ENCODE measurements at places on chromosomes 12 and 14.

GRCh38 chr14:105430565-105430964 is 10.9 kb downstream of the MTA1 start:
- no peak for DNase-seq

DNA sequence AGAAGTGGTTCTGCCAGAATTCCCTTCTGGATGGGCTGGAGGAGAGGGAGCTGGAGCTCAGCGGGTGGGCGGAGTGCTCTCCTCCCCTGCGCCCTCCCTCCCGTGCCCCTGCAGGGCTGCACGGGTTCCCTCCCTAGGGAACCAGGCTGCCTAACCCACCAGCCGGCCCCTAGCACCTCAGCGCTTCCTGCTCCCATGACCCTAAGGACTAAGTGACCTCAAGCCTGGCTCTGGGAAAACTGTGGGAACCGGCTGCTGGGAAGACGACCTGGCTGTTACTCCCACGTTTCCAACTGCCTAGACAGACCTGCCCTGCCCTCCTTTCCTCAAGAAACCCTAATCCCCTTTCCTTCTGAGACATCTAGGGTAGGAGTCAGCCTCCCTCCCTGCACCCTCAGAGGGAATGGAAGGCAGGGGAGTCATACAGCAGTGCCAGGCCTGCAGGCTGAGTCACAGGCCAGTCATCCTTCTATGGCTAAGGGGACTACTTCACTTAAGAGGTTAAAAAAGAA is 31.5 kb downstream of the SLC6A12 start:
- DNase-seq = no peak

GRCh38 chr14:27077710-27078109 is 479.9 kb upstream of the NOVA1 start:
- DNase-seq = no peak

GRCh38 chr14:59698793-59699192 is 122.2 kb upstream of the CCDC175 start:
- DNase-seq = peak; percentile 14

DNA sequence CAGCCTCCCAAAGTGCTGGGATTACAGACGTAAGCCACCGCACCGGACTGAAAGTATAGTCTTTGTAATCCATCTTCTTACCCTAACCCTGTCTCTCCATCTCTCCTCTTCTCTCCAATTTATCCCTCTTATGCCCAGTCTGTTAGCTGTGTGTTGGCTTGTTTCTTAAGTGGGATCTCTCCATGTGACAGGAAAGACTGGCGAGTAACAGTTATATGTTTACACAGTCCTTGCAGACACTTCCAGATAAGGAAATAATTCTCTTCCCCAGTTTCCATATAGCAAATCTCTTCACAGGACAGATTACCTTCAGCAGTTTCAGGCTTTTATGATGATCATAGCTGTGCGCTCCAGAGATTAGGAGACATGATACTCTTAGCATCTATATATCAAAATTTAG is 16.0 kb upstream of the DIP2B start:
- no peak for DNase-seq

DNA sequence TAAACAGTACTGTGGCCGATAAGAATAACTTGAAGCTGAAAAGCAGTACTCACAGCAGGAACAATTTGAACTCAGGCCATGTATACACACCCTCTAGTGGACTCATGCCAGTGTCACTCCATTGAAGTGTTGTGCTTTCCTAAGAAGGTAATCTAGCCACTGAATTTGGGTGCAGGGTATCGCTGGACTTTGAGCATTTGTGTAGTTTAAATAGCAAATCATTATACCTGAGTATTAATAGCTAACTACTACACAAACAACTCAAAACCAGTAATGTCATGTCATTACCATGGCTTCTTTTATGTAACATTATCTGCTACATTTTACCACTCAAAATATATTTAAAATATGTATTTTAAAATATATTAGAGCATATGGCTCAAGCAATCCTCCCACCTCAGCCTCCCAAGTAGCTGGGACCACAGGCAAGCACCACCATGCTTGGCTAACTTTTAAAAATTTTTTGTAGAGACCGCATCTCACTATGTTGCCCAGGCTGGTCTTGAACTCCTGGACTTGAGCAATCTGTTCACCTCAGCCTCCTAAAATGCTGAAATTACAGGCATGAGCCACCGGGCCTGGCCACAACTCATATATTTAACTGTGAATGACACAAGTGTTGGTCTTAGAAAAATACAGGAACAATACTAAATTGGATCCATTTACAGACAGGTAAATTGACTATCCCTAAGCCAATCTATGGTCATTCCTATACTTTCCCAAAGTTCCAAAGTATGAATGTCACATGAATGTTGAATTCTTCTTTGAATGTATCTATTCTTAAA is 25.6 kb upstream of the ARID4A start:
- no peak for DNase-seq

- peak; percentile 55 for DNase-seq
These were observed 266.4 kb downstream of the NAV3 start for GRCh38 chr12:78096909-78097597.

- DNase-seq = no peak
These were observed 404.4 kb upstream of the MGAT4C start for GRCh38 chr12:86660488-86661147.

GRCh38 chr14:60169722-60170121 is 4.5 kb upstream of the DHRS7 start:
- DNase-seq = no peak

GRCh38 chr14:100855256-100855930 is 29.5 kb downstream of the MEG3 start:
- DNase-seq = no peak

DNA sequence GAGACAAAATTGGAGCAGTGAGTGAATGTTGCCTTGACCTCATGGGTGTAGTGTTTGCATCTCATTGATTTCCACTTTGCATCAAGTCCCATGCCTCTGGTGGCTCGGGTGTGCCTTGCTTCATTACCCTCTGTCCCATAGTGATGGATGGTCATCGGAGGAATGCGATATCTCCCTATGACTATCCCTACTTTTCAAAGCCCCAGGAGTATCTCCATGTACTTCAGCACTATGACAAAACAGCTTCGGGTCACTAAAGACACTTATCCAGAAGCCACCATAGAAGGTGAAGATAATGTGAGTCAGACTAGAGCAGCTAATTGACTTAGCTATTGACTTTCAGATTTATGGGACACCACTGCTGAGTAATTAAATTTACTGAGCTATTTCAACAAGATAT is 355.1 kb upstream of the CCDC196 start:
- DNase-seq = no peak

DNA sequence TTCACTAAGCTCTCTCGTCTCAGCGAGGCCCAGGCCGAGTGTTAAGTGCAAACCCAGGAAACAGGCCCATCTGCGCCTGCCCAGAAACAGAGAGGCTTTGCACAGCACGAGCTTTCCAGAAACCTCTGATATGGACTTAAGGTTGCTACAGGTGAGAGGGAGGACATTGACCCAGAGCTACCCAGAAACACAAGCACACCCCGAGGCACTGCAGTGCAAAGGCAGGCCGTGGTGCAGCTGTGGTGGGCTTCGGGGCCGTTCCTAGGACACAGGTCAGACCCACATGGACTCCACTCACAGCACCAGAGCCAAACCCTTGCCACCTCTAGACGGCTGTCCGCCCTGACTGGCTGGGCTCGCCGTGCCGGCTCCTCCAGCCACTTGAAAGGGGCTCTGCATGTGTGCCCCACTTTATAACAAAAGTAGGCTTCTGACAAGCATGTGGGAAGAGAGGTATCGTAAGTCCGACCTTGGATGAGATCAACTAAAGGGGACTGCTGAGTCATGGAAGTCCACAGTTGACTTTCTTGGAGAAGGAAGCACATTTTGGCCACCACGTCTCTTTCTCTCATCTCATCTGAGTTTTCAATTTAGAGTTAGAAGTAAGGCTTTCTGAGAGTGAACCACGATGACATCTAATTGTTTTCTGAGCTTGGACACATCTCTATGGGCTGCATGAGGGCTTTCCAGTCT is 38.2 kb downstream of the CACNA2D4 start:
- DNase-seq = no peak

DNA sequence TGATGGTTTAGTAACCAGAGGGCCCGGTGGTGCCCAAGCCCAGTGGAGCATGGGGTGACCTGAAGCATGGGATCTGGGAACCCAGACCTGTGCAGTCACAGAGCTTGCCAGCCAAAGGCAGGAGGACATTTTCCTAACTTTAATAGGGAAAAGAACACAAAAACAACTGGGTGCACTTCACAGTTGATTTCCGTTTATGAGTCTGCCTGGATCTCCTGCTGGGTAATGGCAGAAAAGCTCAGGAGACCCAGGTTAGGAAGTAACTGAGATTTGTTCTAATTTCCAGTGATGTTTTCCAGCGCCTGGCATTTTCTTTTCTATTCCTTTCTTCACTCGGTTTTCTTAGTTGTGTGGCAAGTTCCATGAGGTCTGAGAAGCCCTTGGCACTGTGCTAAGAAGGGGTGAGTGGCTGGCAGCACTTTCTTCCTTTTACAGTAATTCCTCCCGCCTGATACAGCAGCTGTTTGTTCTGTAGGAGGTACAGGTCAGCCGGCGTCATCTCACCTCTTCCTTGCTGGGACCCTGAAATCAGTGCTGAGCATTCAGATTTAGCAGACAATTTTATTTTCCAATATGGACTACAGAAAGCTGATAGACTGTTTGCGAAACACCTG is 5.1 kb downstream of the CACNA1C start:
- DNase-seq = no peak

- no peak for DNase-seq
These were observed 121.8 kb downstream of the RASSF9 start for GRCh38 chr12:85714425-85714824.

DNA sequence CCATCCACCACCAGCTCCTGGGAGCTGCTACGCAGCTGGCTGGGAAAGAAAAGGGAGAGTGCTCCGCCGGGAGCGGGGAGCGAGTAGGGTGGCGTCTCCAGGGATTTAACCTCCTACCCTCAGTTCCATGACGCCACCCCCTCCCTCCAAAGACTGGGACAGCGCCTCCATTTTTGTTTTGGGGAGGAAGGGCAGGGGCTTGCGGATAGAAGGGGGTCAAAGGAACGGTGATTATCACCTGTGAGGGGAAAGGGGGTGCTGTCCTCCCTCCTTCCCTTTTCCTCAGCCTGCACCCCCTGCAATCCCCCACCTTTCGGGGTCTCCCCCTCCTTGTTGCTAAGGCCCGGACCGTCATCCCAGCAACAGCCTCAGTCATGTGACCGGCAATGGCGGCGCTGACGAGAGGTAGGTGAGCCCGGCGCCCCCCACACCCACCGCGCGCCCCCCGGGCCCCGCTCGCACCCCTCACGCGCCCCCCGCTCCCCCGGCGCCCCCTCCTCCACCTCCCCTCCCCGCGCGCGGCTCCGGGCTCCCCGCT is at the start of gene DTX3:
Gene DTX3, plus strand, starts transcription at position 371 of the 538 bp plus-strand sequence. CDS start 1,694 bp downstream, outside the sequence.
- DNase-seq = peak; percentile 36

DNA sequence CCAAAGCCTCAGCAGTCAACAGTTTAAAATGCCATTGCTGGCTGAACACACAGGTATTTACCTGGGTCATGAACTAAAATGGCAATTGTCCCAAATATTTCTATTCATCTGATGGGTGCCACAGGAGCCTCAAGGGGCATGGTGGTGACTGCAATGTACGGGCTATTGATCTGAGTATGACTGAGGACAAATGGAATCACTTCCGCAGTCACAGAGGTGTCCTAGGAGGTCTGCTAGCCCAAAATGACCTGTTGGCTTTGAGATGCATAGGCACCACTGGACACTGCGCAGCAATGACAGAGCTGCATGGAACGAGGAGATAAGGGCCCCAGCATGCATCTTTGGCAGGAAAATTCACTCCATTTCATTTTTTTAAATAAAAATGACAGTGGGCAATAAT is 474.1 kb upstream of the SOX5 start:
- no peak for DNase-seq

Measured in NCI-H1092 treated with DMSO at 0.1 percent for 48 hours (cell line).